Progenitor cell of endocrine pancreas (in vitro differentiated cells): ENCODE measurements at places on chromosomes 4 and X. TPM values are rescaled to one million over a fixed set of nuclear protein-coding genes. Genes with fewer than 3 reads are reported as not detected.

DNA sequence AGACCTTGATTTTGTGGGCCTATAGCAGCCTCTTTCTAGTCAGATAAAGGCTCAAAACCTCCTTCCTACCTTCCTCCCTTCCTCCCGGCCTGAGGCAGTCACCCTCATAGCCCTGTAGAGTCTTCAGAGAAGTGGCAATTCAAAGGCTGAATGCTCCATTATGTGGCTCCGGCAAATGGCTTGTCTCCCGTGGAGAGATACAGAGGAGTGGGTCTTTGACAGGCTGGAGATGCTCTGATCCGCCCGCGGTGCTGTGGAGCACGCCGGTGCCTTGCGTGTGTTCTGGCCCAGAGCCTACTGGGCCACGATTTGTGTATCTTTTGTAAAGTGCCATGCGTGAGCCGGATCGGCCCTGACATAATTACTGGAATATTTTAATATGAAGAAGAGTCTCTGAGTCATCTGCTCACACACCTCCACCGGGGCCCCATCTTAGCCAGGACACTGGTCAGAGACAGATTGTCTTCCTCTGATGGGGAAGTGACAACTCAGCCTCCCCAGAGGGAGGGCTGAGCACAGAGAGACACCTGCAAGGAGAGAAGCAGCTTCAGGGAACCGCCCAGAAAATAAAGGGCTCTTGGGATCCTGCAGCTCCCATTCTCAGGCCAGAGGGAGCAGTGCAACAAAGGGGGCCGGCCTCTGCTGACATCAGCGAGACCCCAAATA, 88.7 kb downstream of the DCTD start:
- DNase-seq, result no peak
- no peaks in the 10 kb centered on the region for H3K36me3 ChIP-seq
- peaks cover 5% of the 10 kb centered on the region for H3K4me1 ChIP-seq
- H3K4me3 ChIP-seq, result no peak overlapping the region
- H3K27me3 ChIP-seq, result peaks cover 25% of the 10 kb centered on the region
- H3K27ac ChIP-seq, result no peak overlapping the region

- no peak for DNase-seq
- H3K4me1 ChIP-seq, result no peaks in the 10 kb centered on the region
- no peak overlapping the region for H3K27ac ChIP-seq
- no peak overlapping the region for H3K4me3 ChIP-seq
- no peaks in the 10 kb centered on the region for H3K27me3 ChIP-seq
- H3K36me3 ChIP-seq, result no peaks in the 10 kb centered on the region
Measured at GRCh38 chr4:85681221-85681657, 206.3 kb downstream of the ARHGAP24 start.

GRCh38 chr4:173182403-173182802, 13.8 kb downstream of the GALNT7 start:
- H3K27ac ChIP-seq, result no peak overlapping the region
- DNase-seq, result no peak
- H3K4me1 ChIP-seq, result no peaks in the 10 kb centered on the region
- H3K27me3 ChIP-seq, result no peaks in the 10 kb centered on the region
- no peak overlapping the region for H3K4me3 ChIP-seq

- H3K27me3 ChIP-seq, result no peaks in the 10 kb centered on the region
- no peak overlapping the region for H3K4me3 ChIP-seq
- peaks cover 12% of the 10 kb centered on the region for H3K36me3 ChIP-seq
- DNase-seq, result no peak
- H3K27ac ChIP-seq, result no peak overlapping the region
Measured at GRCh38 chrX:47182106-47182700, 11.4 kb upstream of the UBA1 start.

GRCh38 chr4:8552581-8553205, 27.5 kb upstream of the GPR78 start:
- H3K4me3 ChIP-seq, result no peak overlapping the region
- H3K27me3 ChIP-seq, result peaks cover 7% of the 10 kb centered on the region
- H3K27ac ChIP-seq, result no peak overlapping the region
- no peaks in the 10 kb centered on the region for H3K4me1 ChIP-seq
- no peaks in the 10 kb centered on the region for H3K36me3 ChIP-seq

DNA sequence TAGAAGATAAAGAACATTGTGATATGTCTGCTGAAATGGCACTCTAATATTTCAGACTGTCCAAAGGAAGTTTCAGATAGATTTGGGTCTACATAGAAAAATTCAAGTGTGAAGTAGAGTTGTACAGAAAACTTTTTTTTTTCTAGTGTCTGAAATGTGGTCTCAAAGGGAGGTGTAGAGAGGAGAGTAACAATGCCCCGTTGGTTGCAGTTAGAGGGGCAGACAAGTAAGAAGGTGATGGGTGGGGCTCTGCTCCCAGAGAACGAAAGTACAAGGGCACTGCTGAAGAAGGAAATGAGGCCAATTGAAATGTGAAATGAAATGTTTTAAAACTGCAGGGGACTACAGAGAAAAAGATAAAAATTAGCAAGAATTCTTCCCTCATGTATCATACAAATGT, 177.8 kb downstream of the BANK1 start:
- H3K4me3 ChIP-seq, result no peak overlapping the region
- H3K27me3 ChIP-seq, result peaks cover 2% of the 10 kb centered on the region
- H3K36me3 ChIP-seq, result no peaks in the 10 kb centered on the region
- DNase-seq, result no peak
- H3K27ac ChIP-seq, result no peak overlapping the region
- peaks cover 20% of the 10 kb centered on the region for H3K4me1 ChIP-seq

- H3K27me3 ChIP-seq, result peaks cover 3% of the 10 kb centered on the region
- H3K27ac ChIP-seq, result no peak overlapping the region
- H3K4me1 ChIP-seq, result no peaks in the 10 kb centered on the region
- no peaks in the 10 kb centered on the region for H3K36me3 ChIP-seq
- H3K4me3 ChIP-seq, result no peak overlapping the region
Measured at GRCh38 chrX:70087857-70088630, 25.8 kb downstream of the OTUD6A start.

DNA sequence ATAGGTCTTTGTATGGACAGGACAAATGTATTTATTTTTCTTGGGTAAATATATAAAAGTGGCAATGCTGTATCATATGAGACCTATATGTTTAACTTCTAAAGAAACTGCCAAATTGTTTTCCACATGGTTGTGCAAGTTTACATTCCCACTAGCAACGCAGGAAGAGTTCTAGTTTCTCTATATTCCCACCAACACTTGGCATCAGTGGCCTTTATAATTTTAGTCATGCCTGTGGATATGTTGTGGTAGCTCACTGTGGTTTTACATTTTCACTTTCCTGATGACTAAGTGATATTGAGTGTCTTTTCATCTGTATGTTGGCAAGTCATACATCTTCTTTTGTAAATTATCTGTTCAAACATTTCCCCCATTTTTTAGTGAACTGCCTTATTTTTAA, 126.0 kb downstream of the EMCN start:
- H3K27ac ChIP-seq, result no peak overlapping the region
- DNase-seq, result no peak
- H3K4me3 ChIP-seq, result no peak overlapping the region
- H3K27me3 ChIP-seq, result no peaks in the 10 kb centered on the region
- H3K36me3 ChIP-seq, result no peaks in the 10 kb centered on the region
- no peaks in the 10 kb centered on the region for H3K4me1 ChIP-seq

- no peaks in the 10 kb centered on the region for H3K4me1 ChIP-seq
- H3K27ac ChIP-seq, result no peak overlapping the region
- no peak overlapping the region for H3K4me3 ChIP-seq
- H3K27me3 ChIP-seq, result peaks cover 3% of the 10 kb centered on the region
- no peaks in the 10 kb centered on the region for H3K36me3 ChIP-seq
- no peak for DNase-seq
Measured at GRCh38 chr4:77263247-77263646, 106.2 kb downstream of the CCNG2 start.

DNA sequence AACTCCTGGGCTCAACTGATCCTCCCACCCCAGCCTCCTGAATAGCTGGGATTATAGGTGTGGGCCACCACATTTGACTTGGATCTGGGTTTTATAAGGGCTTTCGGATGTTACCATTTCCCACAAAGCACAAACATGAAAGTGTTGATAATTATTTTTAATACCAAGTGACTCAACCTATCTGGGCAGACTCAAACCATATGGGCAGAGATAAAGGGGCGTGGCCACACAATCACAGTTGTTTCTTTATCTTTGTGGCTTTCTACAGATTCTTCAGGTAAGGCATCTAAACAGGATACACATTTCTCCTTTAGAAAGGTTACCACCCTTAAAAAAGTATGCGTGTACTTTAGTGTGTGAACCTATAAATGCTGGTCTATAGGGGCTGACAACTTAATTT, 122.5 kb downstream of the ZNF827 start:
- H3K27me3 ChIP-seq, result no peaks in the 10 kb centered on the region
- DNase-seq, result no peak
- no peak overlapping the region for H3K4me3 ChIP-seq
- no peaks in the 10 kb centered on the region for H3K4me1 ChIP-seq

DNA sequence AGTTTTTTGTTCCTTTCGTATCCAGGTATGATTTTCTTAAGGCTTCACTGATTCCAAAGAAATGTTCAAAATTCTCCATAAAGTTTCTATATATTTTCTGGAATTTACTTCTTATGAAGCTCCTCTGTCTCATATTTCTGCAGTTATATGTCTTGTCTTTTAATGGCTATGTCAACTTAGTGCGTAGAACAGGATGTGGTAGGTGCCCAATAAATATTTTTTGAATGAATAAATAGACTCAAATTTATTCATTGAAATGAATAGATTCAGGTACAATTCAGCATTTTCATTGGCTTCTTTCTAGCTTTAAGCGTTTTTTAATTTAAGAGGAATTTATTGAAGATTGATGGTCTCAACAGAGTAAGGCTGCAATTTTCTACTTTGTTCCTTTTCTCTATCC, 231.9 kb upstream of the BOD1L1 start:
- peaks cover 1% of the 10 kb centered on the region for H3K36me3 ChIP-seq
- H3K27ac ChIP-seq, result no peak overlapping the region
- no peak for DNase-seq
- no peaks in the 10 kb centered on the region for H3K27me3 ChIP-seq

GRCh38 chrX:55119271-55119670, 30.5 kb downstream of the PAGE2 start:
- no peak overlapping the region for H3K27ac ChIP-seq
- peaks cover 41% of the 10 kb centered on the region for H3K4me1 ChIP-seq
- no peak for DNase-seq
- H3K36me3 ChIP-seq, result no peaks in the 10 kb centered on the region
- no peak overlapping the region for H3K4me3 ChIP-seq
- H3K27me3 ChIP-seq, result no peaks in the 10 kb centered on the region

GRCh38 chr4:53559021-53559620, 32.2 kb downstream of the LNX1 start:
- no peak overlapping the region for H3K27ac ChIP-seq
- H3K27me3 ChIP-seq, result no peaks in the 10 kb centered on the region
- H3K4me3 ChIP-seq, result no peak overlapping the region
- peaks cover under 1% of the 10 kb centered on the region for H3K4me1 ChIP-seq
- no peak for DNase-seq

DNA sequence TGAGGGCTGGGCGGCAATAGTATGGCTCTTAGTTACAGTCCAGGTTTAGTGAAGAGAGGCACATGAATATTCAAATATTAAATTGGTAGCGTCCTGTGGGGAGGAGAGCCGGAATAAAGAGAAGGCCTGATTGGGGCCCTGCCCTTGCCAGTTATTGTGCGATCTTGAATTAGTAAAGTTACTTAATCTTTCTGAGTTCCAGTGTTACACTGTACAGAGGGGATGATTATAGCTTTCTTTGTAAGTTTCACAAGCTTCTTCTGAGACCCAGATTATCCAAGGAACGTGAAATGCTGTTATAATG, 1.2 kb downstream of the METAP1 start:
- peak overlapping the region; percentile 74 for H3K4me3 ChIP-seq
- no peak for DNase-seq
- no peaks in the 10 kb centered on the region for H3K27me3 ChIP-seq
- no peaks in the 10 kb centered on the region for H3K36me3 ChIP-seq

PNMA6F gene
- not detected in 2 replicates for total RNA-seq

ATP8A1 gene
- 13.7 and 14.6 TPM in 2 replicates for total RNA-seq

ANK2 gene
- 9.1 and 11.1 TPM in 2 replicates for total RNA-seq

NPY2R gene
- total RNA-seq, result not detected in 2 replicates

SHISA3 gene
- total RNA-seq, result 0.14 and 0.40 TPM in 2 replicates

PPA2 gene
- 83.6 and 96.4 TPM in 2 replicates for total RNA-seq

CT45A2 gene
- not detected in 2 replicates for total RNA-seq
